Activated T-helper 1 cell treated with anti-CD3 and anti-CD28 coated beads, Interleukin-2, amount 50 U/mL, for 16 hours (primary cell): ENCODE measurements at places on chromosomes 3 and 15.

GRCh38 chr3:49469037-49469935, 781 bp upstream of the DAG1 start:
- no peak for DNase-seq

DNA sequence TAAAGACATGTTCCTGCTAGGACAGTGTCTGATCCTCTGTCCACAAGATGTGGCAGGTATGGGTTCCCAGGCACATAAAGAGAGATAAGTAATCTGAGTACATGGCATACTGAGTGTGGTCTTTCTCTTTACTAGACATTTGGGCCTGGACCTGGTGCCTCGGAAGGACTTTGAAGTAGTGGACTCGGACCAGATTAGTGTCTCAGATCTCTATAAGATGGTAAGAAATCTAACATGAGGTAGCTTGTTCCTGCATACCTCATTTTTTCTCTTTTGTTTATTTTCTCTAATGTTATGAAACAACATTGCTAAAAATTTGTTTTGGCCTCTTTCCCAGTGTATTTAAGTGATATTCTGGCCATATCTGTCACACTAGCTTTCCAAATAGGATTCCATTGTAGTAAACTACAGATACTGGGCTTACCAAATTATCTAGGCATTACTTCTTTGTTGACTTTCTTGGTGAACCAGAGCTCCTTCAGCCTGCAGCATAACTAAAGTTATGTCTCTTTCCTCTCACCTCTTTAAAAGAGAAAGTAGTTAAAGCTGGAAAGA, 309.8 kb upstream of the MANF start:
- no peak for DNase-seq

DNA sequence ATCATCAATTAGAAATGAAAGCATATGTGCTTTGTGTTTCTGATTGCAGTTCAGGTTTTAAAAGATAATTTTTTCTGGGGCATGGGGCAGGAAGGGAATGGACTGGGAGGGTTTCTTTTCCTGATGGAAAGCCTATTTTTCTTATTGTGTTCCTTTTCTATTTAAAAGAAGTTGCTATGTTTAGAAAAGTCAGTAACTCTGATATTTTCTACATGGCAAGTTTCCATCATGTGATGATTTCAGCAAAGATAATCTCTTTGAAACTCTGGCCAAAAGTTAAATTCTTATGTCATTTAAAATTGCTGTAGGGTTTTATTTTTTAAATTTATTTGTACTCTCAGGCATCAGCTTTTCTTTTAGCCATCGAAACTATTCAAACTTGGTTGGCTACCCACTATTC, 601.2 kb downstream of the FOXP1 start:
- no peak for DNase-seq

- no peak for DNase-seq
Measured at GRCh38 chr3:139587797-139588196, 48.3 kb upstream of the RBP1 start.

GRCh38 chr15:72361176-72361575, 14.6 kb downstream of the HEXA start:
- no peak for DNase-seq

GRCh38 chr3:132284781-132285619, 32.2 kb upstream of the ACP3 start:
- no peak for DNase-seq

- DNase-seq = no peak
Measured at GRCh38 chr15:59196416-59196815, 10.2 kb upstream of the LDHAL6B start.

DNA sequence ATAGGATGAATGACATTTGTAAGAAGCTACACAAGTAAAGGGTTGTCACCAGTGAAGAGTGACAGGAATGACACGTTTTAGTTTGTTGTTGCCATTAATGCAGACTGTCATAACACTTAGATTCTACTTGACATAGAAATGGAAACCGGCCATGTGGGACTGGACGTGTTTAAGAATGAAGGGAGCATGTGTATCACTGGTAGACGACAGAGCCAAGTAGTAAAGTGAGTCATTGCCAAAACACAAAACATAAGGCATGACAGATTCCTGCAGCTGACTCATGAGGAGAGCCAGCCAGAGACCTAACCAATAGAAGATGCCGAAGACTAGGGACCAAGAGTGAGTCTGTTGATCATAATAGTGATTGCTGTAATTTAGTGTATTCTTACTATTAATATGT, 106.2 kb upstream of the PLAAT1 start:
- DNase-seq = no peak

GRCh38 chr3:69178838-69179739, 56.7 kb upstream of the LMOD3 start:
- no peak for DNase-seq

GRCh38 chr3:150225986-150226385, 182.1 kb upstream of the TSC22D2 start:
- DNase-seq = no peak

- DNase-seq = no peak
Measured at GRCh38 chr15:66221126-66221525, 32.4 kb downstream of the MEGF11 start.

- DNase-seq = no peak
Measured at GRCh38 chr3:104628185-104628789, 738.4 kb upstream of the ALCAM start.

- no peak for DNase-seq
Measured at GRCh38 chr3:116669576-116669975, 40.0 kb upstream of the TUSC7 start.

DNA sequence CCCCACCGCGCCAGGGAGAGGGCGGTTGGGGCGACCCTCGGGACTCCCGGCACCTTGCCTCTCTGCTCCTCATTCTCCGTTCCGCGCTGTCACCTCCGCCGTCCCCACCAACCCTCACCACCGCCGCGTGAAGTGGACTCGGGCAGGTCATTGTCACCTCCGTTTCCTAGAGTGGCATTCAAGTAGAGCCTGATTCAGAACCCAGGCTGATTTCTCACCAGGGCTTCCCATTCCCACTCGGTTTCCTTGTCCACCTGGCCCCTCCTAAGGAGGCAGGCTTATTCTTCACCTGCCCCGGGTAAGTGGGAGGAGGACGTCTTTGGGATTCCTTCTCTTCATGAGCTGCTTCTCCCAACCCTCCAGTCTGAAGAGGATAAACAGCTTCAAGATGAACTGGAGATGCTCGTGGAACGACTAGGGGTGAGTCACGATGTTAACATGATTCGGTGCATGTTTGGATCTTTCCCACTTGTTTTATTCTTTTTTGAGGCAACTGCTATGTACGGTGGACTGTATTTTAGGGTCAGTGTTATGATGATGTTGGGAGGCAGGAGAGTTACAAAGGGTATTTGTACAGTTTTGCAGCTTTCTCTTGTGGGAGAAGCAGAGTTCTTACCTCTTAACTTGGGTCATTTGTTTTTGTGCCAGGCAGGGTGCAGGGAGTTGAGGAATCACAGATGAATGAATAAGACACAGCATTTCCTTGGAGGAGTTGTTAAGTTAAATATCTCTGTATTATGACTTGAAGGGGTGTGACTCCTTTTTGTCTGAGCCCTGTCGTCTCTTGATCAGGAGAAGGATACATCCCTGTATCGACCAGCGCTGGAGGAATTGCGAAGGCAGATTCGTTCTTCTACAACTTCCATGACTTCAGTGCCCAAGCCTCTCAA, 692 bp downstream of the PSMD2 start:
- no peak for DNase-seq

- DNase-seq = no peak
Measured at GRCh38 chr15:71290881-71291635, 175.8 kb downstream of the THSD4 start.

GRCh38 chr3:115958526-115958925, 335.2 kb downstream of the GAP43 start:
- no peak for DNase-seq

- DNase-seq = no peak
Measured at GRCh38 chr3:120763601-120764000, 21.1 kb downstream of the GTF2E1 start.

DNA sequence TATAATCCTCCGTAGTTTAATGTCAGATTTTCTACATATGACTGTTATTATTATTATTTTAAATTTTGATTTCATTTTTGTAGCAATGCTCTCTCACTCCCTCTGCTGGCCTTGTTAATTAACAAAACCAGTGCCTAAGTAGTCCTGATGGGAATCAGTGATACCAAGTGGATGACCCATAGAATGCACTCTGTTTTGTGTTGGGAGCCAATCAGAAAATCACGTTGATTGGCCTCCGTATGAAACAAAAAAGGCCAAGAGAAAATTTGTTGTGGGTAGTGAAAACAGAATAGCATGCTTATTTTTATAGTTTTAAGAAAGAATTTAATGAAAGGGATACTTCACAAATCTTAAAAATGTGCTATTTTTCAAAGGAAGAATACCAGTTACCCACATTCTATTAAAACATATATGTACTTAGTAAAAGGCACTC, 34.4 kb upstream of the MEIS2 start:
- DNase-seq = no peak

- no peak for DNase-seq
Measured at GRCh38 chr3:45272828-45273470, 46.9 kb upstream of the TMEM158 start.

DNA sequence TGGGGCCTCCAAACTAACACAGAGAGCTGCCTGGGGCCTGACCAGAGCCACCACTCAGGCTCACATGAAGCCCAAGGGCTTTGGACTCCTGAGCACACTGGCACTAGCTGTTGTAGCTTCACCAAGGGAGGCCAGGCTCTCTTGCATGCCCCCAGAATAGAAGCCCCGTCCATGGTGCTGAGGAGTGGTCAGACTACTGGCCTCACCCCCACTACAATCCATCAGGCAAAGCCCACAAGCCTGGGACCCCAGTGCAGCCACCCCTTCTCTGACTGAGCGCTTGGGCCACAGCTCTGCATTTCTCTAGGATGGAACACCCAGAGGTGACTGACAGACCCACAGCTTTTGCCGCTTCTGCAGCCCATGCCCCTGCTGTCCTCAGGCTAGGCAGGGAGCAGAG, 180.8 kb downstream of the PYDC2 start:
- DNase-seq = no peak

- DNase-seq = no peak
Measured at GRCh38 chr3:2595486-2595885, 496.8 kb downstream of the CNTN4 start.

- no peak for DNase-seq
Measured at GRCh38 chr3:106829206-106829605, 548.0 kb upstream of the CCDC54 start.

DNA sequence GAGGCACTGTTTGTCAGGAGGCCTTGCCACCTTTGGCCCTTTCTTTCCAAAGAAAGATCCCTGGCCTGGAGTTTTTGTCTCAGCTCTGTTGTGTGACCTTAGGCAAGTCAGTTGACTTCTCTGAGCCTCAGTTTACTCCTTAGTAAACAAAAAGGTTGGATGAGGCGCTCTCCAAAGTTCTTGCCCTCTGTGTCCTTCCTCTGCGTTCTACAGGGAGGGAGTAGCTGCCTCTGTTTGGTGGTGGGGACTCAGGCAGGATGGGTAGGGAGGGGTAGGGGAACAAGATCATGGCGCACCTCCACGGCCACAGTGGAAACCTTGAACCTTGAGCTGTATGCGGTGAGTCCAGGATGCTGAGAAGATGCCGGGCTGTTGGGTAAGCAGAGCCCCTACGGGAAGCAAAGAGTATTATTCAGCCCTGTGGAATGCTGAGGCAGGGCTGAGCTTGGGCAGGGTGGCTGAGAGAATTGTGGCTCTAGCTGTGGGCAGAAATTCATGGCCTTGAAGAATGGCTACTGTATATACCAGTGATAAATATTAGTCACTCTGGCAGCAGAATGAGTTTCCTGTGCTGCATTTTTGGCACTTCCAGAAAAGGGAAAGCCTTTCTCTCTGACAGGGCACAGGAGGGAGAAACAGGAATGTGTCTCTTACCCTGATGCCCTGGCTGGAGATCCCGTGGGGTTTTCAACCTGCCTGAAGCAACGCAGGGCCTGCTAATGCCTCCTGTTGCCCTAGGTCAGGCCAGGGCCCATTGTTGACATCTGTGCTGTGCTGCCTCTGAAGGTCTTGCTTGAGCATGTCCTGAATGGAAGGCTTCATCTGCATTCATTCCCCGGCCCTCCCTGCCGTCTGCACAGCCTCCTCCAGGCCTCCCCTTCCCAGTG, 39.9 kb downstream of the SMAD3 start:
- no peak for DNase-seq

DNA sequence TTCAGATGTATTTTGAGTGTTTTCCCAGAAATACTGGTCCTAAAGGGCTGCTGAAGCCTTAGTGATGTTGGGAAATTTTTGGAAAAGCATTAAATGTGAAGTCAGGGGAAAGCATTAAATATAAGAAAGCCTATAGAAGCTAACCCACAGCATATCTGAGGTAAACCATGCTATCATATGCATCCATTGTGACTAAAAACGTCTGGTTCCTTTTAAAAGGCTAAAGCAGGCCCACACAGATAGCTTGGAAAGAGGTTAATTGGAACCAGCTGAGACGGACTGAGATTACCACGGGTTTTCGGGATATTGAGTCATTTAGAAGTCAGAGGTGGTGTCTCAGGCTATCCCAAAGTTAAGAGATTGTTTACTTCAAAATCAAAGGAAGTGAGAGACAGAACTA, 78.2 kb downstream of the CYP19A1 start:
- no peak for DNase-seq

GRCh38 chr3:4071481-4072184, 231.5 kb upstream of the SETMAR start:
- DNase-seq = no peak

DNA sequence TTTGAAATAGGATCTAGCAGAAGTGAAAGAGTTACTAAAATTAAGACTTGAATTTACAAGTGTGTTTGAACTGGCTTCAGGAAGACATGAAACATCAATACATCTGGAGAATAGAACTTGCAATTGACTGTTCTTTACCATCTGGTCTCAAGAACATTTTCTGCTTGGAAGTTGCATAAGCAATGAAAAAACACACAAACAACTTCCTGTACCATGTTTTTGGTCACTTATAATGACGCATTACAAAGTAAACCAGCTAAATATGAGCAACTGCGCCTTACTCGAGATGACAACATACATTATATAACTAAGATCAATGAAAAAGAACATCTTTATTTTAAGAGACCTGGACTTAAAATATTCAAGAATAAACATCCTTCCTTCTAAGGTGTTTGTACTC, 112.5 kb downstream of the TIGIT start:
- no peak for DNase-seq

DNA sequence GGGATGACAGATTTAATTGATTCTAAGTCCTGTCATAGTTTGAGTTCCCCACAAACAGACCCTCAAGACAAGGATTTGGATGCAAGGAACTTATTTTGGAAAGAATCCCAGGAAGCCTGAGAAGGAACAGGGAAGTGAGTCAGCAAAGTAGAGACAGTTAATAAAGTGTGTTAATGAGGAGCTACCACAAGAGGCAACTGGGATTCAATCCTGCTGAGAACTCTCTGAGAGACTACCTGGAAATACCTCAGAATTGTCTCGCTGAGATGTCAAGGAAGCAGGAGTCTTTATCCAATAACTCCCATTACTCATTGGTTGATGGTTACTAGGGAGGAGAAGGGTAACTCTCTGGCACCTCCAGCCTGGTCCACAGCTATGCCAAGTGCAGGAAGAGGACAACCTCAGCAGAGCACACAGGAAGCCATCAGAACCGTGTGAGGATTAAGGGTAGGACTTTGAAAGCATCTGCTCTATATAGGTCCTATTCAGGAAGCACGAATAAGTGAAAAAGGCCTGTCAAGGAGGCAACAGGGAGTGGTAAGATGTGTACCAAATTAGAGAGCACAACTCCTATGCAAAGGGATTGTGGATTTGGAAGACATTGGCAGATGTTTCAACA, 311.1 kb upstream of the KCNH8 start:
- DNase-seq = no peak

GRCh38 chr15:24861014-24861690, 93.6 kb upstream of the SNRPN start:
- no peak for DNase-seq
